Cardiac fibroblast (primary cell): ENCODE measurements at places on chromosomes 3 and 15.
A peak's percentile ranks its signal among the peaks of the same experiment; 100 is the strongest.

DNA sequence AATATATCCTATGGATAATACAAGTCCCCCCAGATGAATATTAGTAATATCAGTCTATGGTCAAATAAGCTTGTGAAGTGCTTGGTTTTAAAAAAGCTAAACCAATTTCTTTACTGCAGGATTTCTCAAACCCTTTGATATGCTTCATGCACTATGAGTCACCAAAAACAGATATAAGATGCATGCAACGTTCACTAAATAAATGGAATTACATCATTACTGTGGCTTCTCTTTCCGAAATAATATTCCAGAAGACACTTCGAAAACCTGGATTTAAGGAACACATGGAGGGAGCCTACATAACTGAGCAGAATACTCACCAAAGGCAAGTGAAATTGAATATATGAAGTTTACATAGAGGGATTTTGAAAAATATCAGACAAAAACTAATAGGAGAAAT, 126.3 kb upstream of the ABI3BP start:
- peak; percentile 78 for DNase-seq

- DNase-seq: no peak
These were observed 254.8 kb downstream of the ZBTB20 start for GRCh38 chr3:114892131-114892879.

GRCh38 chr15:87365186-87365585, 891.4 kb downstream of the NTRK3 start:
- peak; percentile 82 for DNase-seq

DNA sequence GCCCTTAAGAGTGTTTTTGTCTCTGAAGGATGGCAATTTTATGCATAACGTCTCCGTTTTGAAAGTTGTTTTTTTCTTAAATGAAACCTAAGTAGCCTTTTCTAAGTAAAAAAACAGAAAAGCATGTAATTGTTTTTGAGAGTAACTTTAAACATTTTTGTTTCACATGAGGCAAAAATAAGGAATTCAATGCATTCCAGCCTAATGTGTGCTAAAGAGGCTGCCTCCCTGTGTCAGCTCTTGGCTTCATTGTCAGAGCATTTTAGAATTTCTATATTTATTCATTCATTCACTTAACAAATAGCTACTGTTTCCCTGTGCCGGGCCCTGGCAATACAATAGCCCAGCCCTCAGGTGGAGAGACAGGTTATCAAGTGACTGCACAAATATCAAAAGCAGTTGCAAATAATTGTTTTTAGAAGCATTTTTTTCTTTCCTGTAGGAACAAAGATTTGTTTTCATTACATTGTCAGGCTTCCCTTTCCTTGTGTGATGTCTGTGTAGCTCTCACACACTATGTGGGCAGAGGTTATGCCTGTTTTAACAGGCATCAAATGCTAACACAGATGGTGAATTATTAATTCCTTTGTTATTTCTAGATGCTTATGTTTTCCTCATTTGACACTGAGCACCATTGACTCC, 81.9 kb downstream of the CCK start:
- no peak for DNase-seq

- no peak for DNase-seq
These were observed 34.5 kb upstream of the NFKBIZ start for GRCh38 chr3:101814835-101815234.

GRCh38 chr3:51547274-51547673, 8.8 kb downstream of the RAD54L2 start:
- DNase-seq: no peak

DNA sequence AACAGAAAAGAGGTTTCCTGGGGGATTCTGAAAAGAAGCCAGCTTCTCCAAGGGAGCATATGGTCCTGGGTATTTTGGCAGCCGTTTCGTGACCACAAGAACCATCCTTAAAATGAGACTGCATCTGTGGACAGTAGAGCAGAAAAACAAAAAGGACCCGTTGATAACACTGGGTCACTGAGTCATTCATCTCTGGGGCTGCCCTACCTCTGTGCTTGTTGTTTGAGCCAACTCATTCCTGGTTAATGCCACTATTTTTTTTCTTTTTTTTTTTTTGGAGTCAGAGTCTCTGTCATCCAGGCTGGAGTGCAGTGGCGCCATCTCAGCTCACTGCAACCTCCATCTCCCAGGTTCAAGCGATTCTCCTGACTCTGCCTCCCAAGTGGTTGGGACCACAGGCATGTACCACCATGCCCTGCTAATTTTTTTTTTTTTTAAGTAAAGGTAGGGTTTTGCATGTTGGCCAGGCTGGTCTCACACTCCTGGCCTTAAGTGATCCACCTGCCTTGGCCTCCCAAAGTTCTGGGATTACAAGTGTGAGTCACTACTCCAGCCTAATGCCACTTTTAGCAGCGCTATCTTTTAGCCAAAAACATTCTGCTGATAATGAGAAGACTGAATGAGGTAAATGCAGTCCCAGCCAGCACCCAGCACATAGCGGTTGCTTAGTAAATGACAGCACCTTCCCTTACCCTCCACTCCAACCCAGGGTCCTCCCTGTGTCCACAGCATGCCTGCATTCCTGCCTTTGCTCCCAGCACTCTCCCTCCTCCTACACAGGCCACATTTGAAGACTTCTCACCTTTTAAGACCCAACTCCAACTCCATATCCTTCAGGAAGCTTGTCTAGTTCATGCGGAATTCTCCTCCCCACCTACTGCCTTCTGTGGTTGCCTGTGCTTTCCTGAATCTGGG, 9.1 kb upstream of the ISL2 start:
- no peak for DNase-seq

- DNase-seq: no peak
These were observed 137.4 kb upstream of the UMPS start for GRCh38 chr3:124592658-124593441.

DNA sequence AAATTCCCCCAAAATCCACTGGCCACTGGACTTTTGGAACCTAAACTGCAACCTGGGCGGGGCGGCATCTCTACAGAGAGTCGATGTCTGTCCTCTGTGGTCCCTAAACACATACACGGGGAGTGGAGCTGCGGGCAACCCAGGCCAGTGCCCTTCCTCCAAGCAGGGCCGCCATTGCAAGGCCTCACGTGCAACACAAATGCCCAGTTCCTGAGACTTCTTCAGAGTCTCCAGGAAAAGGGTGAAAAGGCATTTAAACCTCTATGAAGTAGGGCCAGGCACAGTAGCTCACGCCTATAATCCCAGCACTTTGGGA, 4.9 kb downstream of the MUC4 start:
- no peak for DNase-seq

DNA sequence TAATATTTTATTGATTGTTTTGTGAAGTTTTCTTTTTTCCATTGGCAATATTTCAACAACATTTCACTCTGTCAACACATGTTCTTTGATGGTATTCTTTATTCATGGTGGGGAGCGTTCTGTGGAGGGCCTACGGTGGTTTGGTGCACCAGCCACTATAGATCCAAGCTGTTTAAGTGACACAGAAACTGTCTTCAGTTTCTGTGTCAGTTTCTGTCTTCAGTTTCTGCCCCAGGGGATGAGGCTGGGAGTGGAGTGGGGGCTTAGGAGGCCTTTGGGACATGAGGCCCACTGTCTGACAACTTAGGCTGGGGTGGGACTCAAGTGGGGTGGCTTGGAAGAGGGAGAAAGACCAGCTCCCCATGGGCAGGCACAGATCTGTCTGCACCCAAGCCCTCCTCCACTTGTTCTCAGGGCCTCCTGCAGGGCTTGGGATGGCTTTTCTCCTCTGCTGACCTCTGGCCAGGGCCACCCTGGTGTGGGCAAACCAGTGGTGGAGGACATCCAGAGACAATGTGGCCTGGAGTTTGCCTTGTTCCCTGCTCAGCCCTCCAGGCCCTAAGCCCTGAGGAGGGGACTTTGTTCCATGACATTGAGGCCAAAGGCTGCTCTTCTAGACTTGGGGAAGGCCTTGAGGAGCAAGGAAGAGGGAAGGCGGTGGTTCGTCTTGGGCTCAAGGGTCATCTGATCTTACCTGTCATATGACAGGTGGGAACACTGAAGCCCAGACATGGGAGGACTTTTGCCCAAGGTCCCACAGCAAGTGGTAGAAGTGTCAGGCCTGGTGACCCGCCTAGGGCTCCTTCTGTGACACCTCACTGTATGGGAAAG, 60.3 kb upstream of the SMAD6 start:
- no peak for DNase-seq

DNA sequence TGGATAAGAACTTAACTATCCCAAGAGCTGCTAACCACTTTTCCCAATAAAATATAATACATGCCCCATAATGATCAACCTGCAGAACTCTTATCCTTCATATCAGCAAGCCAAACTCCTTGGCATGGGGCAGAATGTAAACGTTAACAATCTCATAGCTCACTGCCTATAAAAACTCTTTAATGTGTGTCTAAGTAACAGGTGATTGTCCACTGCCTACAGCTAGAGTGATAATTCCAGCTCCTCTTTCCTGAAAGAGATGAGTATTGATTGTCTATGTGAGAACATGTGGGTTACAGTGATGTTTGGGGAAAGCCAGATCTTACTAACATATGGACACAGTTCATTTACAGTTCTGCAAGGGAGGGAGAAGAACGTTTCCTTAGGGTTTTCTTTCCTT, 11.3 kb upstream of the GLCE start:
- no peak for DNase-seq

DNA sequence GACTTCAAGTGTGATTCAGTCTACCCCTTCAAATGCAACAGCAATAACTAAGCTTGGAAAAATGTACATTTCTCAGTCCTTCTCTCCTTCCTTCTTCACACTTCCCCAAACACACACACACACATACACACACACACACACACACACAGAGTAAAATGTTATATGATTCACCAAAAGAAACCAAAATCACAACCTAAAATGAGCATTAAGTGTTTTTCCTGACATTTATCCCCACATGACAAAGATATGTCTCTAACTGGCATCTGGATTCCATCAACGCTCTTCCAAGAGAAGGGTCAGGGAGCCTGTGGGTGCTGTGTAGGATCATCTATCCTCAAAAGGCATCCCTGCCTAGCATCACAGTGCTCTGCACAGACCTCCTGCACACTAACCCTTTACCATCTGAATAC, 21.0 kb downstream of the PDZRN3 start:
- DNase-seq: peak; percentile 46

GRCh38 chr3:59438492-59438891, 388.7 kb upstream of the CFAP20DC start:
- DNase-seq: no peak

- peak; percentile 25 for DNase-seq
These were observed 27.9 kb upstream of the STRIT1 start for GRCh38 chr3:155321418-155321817.

DNA sequence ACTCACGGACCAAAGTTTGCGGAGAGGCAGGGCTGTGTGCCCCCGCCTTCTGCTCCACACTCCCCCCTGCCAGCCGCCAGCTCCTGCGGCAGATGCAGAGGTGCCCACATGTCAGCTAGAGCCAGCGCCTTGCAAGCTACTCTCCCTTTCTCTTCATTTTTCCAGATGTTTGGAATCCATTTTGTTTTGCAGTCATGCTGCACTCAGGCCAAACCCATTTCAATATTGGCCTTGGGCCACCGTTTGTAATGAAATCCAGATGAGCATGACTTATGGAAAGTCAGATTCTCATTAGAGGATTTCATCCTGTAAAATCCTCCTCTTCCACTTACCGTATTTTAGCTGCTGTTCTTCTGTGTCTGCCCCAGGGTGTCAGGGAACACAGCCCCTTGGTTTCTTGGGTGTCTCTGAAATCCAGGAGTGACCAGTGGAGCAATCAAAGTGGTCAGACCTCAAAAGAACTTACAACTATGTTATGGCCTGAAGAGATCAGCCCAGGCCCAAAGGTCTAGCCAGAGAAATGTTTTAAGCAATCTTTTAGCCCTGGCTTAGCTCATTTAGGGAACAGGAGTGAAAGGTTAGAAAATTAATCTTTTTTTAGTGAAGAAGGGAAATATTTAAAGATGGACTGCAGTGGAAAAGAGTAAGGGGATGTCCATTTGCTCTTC, 65.8 kb downstream of the AAGAB start:
- peak; percentile 90 for DNase-seq

DNA sequence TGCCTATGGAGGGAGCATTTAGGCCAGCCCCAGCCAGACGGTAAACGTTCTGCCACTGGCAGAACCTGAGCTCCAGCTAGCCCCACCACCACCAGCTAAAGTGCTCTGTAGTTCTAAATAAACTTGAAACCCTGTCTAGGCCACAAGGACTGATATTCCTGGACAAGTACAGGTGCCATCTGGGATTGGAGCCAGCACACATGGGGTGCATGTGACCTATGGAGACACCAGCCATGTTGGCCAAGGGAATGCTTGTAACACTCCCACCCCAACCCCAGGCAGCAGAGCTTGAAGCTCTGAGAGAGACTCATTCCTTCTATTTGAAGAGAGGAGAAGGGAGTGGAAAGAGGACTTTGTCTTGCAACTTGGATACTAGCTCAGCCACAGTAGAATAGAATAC, 284.5 kb upstream of the DCBLD2 start:
- DNase-seq: no peak

GRCh38 chr3:177197727-177198460, 612 bp upstream of the TBL1XR1 start:
- peak; percentile 33 for DNase-seq

DNA sequence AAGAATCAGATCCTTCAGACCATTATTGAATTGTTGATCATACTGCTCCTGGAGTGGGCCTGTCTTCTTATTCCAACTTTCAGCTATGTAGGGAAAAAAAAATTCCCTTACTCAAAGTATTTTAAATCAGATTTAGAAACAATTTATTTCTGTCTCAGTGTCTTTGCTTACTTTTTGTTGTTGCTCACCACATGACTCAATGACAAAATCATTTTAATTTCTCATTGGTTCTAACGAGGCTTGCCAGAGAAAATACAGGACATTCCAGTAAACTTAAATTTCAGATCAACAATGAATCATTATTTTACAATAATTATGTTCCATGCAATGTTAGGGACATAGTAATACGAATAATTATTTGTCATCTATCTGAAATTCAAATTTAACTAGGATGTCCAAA, 748.5 kb upstream of the CBLB start:
- no peak for DNase-seq

- no peak for DNase-seq
These were observed 138.2 kb downstream of the TPRA1 start for GRCh38 chr3:127452321-127452821.

- DNase-seq: peak; percentile 31
These were observed 1.1 kb upstream of the PPARG start for GRCh38 chr3:12287727-12288181.

GRCh38 chr15:29670998-29671981, 151.0 kb downstream of the TJP1 start:
- DNase-seq: peak; percentile 85

DNA sequence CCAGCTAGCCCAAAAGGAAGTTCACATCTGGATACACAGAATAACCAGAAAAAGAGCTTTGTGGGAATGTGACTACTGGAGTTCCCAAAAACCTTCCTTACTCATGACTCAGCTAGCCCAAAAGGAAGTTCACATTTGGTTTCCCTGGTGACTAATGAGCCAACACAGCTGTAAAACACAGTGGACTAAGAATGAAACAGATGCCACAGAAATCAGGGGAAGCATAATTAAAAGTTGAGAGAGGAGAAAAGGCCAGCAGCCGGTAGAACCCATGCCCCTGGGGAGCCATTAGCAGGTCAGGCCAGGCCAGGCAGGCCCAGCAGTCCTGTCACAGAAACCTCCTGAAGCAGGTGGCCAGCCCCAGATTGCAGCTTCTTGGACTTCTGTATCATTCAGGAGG, 130.3 kb downstream of the GHSR start:
- DNase-seq: peak; percentile 97
